ENCODE measurements at places on chromosomes 16 and 17. TPM values are rescaled to one million over a fixed set of nuclear protein-coding genes. Genes with fewer than 3 reads are reported as not detected.

- H3K36me3 ChIP-seq: no peaks in the 10 kb centered on the region
- H3K4me1 ChIP-seq: peaks cover 52% of the 10 kb centered on the region
- H3K4me3 ChIP-seq: no peak overlapping the region
- no peaks in the 10 kb centered on the region for H3K27me3 ChIP-seq
Measured at GRCh38 chr17:47278561-47278960, 24.9 kb downstream of the ITGB3 start.

- H3K4me3 ChIP-seq: no peak overlapping the region
- H3K27me3 ChIP-seq: peaks cover 16% of the 10 kb centered on the region
- no peaks in the 10 kb centered on the region for H3K36me3 ChIP-seq
- no peak overlapping the region for H3K27ac ChIP-seq
Measured at GRCh38 chr16:52070341-52071057, 476.4 kb downstream of the TOX3 start.

Gene ETV4
- total RNA-seq: 6.5 TPM

Gene CSH2
- total RNA-seq: not detected

Gene KRTAP9-4
- not detected for total RNA-seq

- peaks cover 6% of the 10 kb centered on the region for H3K4me1 ChIP-seq
- H3K27ac ChIP-seq: no peak overlapping the region
- H3K36me3 ChIP-seq: peaks cover 11% of the 10 kb centered on the region
- H3K27me3 ChIP-seq: no peaks in the 10 kb centered on the region
- DNase-seq: no peak
Measured at GRCh38 chr17:15440347-15440746, 27.1 kb downstream of the CDRT4 start.

- H3K4me1 ChIP-seq: no peaks in the 10 kb centered on the region
- no peaks in the 10 kb centered on the region for H3K27me3 ChIP-seq
- no peak overlapping the region for H3K4me3 ChIP-seq
- DNase-seq: no peak
Measured at GRCh38 chr16:25060920-25061319, 45.8 kb upstream of the ARHGAP17 start.

DNA sequence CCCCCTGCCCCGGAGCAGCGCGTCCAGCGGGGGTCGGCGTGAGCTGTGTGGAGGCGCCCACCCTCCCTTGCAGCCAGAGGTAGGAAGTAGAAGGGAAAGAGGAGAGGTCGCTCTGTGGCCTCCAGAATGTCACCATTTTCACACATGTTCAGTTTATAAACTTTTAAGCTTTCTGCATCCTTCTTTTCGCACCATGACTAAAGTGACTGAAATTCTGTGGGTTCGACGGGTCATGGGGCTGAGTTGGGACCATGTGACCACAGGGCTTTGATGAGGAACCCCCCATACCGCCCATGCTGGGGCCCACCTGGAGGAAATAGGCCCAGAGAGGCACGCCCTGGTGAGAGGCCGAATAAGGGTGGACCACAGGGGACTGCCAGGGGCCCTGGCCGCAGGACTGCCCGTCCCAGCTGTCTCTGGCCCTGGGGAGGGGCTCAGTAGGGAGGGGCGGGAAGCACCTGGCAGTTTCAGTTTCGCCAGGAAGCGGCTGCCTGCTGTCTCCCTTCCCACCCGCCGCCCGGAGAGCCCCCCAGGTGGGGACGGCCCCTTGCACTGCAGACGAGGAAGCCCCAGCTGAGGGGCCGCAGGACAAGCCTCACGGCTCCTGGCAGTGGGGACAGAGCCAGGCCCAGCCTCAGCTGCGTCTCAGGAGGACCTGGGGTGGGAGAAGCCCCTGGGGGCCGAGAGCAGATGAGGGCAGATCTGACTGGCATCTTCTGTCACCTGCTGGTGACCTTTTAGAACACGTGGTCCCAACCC is 9.0 kb downstream of the CBFA2T3 start:
- H3K4me3 ChIP-seq: no peak overlapping the region
- no peaks in the 10 kb centered on the region for H3K4me1 ChIP-seq
- H3K27me3 ChIP-seq: peaks cover 21% of the 10 kb centered on the region

- H3K4me3 ChIP-seq: no peak overlapping the region
- no peak for DNase-seq
- H3K27me3 ChIP-seq: no peaks in the 10 kb centered on the region
- H3K4me1 ChIP-seq: no peaks in the 10 kb centered on the region
- no peaks in the 10 kb centered on the region for H3K36me3 ChIP-seq
- H3K27ac ChIP-seq: no peak overlapping the region
Measured at GRCh38 chr16:8283195-8283594, 307.1 kb downstream of the TMEM114 start.

- no peaks in the 10 kb centered on the region for H3K36me3 ChIP-seq
- no peak overlapping the region for H3K27ac ChIP-seq
- H3K27me3 ChIP-seq: no peaks in the 10 kb centered on the region
- DNase-seq: no peak
Measured at GRCh38 chr16:2715966-2716885, 3.8 kb downstream of the PRSS27 start.

Gene WNK4
- total RNA-seq: 0.16 TPM

GRCh38 chr16:78743556-78743955 is 644.1 kb downstream of the WWOX start:
- H3K4me3 ChIP-seq: no peak overlapping the region
- DNase-seq: no peak
- peaks cover 6% of the 10 kb centered on the region for H3K4me1 ChIP-seq
- H3K27ac ChIP-seq: no peak overlapping the region
- no peaks in the 10 kb centered on the region for H3K36me3 ChIP-seq

GRCh38 chr17:48472411-48473281 is 42.6 kb upstream of the SKAP1 start:
- no peaks in the 10 kb centered on the region for H3K4me1 ChIP-seq
- no peak overlapping the region for H3K4me3 ChIP-seq
- H3K27ac ChIP-seq: no peak overlapping the region
- DNase-seq: no peak
- peaks cover 34% of the 10 kb centered on the region for H3K27me3 ChIP-seq

DNA sequence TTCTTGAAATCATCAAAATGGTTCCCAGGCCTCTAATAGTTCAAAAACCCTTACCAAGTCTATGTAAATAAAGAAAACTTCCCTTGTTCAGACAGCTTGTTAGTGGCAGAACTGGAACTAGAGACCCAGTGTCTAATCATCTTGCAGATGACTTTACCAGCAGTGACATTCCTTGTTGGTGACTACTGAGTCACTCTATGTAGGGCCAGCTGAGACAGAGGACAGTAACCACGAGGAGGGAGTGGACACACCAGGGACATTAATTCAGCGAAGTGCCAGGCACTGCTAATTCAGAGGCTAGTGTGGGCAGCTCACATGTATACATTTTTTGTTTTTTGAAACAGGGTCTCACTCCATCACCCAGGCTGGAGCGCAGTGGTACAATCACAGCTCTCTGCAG is 6.1 kb upstream of the HEATR3 start:
- no peaks in the 10 kb centered on the region for H3K27me3 ChIP-seq
- no peaks in the 10 kb centered on the region for H3K4me1 ChIP-seq
- H3K4me3 ChIP-seq: no peak overlapping the region
- no peaks in the 10 kb centered on the region for H3K36me3 ChIP-seq

DNA sequence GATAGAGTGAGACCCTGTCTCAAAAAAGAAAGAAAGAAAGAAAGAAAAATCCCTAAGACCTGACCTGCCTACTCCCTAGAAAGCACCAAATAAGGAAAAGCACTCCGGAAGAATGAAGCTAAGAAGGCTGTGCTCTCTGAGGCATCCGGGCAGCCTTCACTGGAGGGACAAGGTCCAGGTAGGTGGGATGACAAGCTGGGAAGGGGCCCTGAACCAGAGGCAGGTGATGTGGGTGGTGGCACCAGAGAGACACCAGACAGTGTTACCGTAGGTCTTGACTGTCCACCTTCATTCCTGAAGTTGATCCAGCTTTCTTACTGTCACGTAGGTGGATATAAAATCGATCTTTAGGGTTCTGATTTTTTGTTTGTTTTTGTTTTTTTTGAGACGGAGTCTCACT is 26.3 kb downstream of the SMTNL2 start:
- no peaks in the 10 kb centered on the region for H3K36me3 ChIP-seq
- H3K4me1 ChIP-seq: peaks cover 25% of the 10 kb centered on the region
- no peak for DNase-seq
- no peak overlapping the region for H3K27ac ChIP-seq

DNA sequence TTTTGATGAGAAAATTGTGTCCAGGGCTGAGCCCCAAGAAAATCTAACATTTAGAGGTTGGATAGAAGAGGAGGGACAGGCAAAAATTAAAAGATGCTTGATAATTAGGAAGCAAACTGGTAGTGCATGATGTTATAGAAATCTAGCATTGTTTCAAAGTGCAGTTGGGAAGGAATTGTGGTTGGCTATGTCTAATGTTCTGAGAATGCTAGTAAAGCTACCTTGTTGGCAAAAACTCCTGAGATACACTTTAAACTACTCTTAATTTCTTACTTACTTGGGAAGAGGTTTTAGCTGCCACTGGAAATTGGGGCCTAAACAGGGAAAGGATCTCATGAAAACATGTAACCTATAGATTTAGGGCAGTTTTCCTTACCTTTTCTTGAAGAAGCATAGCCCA is 48.3 kb downstream of the MAP2K4 start:
- H3K4me3 ChIP-seq: no peak overlapping the region
- no peak overlapping the region for H3K27ac ChIP-seq

DNA sequence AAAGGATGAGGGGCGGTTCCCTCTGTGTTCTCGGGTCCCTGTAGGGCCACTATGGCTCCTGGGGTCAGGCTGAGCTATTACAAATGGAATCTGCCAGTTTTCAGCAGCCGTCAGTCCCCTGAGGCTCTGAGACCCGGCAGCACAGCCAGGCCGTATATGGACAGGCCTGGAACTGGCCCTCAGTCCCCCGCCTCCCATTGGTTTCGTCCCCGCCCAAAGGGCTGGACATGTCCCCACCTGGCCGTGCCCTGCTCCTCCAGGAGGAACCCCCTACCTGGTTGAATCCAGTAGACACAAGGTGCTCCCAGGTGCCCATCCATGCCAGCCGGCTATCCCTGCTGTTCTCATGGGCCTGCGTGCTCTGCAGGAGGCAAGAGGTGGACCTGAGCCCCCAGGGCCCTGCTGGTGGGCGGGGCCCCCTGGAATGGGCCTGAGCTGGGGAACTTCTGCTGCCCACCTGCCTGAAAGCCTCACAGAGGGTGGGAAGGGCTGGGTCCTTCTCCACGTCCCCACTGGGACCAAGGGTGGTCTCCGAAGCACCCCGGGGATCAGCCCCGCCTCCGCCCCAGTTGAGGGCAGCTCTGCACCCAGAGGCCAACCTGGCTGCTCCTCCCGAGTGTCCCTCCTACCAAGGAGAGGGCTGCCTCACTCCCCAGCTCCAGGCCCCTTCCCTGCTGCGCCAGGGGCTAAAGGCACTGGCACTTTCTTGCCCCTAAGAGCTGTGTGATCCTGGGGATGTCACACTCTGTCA is 16.8 kb downstream of the VASN start:
- no peak for DNase-seq
- H3K4me1 ChIP-seq: peaks cover 96% of the 10 kb centered on the region
- H3K4me3 ChIP-seq: no peak overlapping the region
- H3K27ac ChIP-seq: peak overlapping the region; percentile 87

Gene TMEM235
- not detected for total RNA-seq

Gene XYLT1
- 9.0 TPM for total RNA-seq

Gene BHLHA9
- not detected for total RNA-seq

Gene ARL5C
- total RNA-seq: not detected

GRCh38 chr16:65117811-65118448 is 3.9 kb downstream of the CDH11 start:
- DNase-seq: peak; percentile 89
- peak overlapping the region; percentile 93 for H3K27ac ChIP-seq
- H3K36me3 ChIP-seq: peaks cover 32% of the 10 kb centered on the region

Gene GNG13
- total RNA-seq: not detected

DNA sequence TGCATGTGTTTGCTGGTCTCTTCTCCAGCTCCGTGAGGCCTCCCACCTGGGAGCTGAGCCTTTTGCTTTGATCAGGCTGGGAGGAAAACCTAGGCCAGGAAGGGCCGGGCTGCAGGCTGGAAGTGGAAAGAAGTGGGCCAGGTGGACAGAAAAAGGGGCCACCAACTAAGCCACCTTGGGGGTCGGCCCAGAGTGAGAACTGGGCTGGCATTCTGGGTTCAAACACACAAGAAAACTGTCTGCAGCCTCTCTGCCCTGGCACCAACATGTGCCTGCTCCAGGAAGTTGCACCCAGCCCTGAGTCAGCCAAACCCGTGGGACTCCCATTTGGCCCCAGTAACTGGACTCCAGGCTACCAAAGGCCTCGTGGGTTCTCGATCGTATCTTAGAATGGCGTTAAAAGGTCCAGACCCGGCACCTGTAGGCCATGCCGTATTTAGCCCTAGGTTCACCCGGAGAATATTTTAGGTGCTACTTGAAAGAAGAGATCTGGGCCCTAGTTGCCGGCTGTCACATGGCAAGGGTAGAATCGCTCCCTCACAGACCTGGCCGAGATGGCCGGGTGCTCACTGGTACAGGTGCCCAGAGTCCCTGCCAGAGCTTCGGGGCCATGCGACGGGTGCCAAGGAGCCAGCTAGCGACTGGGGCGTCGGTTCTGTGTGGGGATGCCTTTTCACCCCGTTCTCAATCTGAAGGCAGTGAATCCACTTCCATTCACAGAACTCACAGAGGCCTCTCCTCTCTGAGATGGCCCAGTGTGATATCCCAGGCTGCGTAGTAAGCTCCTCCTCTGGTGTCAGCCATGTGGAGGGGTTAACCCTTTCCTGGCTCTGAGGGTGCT is 236.6 kb downstream of the MRTFB start:
- H3K4me1 ChIP-seq: peaks cover 80% of the 10 kb centered on the region
- no peaks in the 10 kb centered on the region for H3K36me3 ChIP-seq
- H3K4me3 ChIP-seq: no peak overlapping the region
- peak overlapping the region; percentile 47 for H3K27ac ChIP-seq

GRCh38 chr17:281365-281999 is 71.1 kb downstream of the RPH3AL start:
- H3K4me1 ChIP-seq: no peaks in the 10 kb centered on the region
- H3K4me3 ChIP-seq: no peak overlapping the region
- no peak overlapping the region for H3K27ac ChIP-seq
- DNase-seq: no peak
- H3K36me3 ChIP-seq: no peaks in the 10 kb centered on the region
- H3K27me3 ChIP-seq: peaks cover 25% of the 10 kb centered on the region

DNA sequence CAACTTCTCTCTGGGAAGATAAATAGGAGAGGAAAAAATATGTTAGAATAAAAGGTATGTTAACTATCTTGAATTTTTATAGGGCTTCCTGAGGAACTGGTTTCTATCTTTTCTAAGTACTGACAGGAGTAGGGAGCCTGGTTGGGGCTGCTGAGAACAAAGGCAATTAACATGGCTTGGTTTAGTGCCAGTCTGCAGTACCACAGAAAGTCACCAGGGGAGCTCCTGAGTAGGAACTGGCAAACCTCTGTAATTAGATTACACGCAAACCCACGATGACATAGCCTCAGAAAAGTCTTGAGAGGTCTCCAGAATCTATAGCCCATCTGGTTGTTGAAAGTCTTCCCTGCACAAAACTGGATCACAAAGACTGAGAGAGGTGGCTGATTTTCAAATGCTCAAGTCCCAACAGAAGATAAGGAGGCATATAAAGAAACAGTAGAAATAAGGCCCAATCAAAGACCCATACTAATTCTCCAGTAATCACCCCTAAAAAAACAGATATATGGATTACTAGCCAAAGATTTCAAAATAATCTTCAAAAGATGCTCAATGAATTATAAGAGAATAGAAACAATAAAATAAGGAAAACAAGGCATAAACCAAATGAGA is 11.7 kb upstream of the CNTNAP4 start:
- no peaks in the 10 kb centered on the region for H3K4me1 ChIP-seq
- H3K27ac ChIP-seq: no peak overlapping the region
- peaks cover 2% of the 10 kb centered on the region for H3K27me3 ChIP-seq
- DNase-seq: no peak
- no peaks in the 10 kb centered on the region for H3K36me3 ChIP-seq
